GM12864 (cell line): ENCODE measurements at places on chromosomes 13 and 19.

DNA sequence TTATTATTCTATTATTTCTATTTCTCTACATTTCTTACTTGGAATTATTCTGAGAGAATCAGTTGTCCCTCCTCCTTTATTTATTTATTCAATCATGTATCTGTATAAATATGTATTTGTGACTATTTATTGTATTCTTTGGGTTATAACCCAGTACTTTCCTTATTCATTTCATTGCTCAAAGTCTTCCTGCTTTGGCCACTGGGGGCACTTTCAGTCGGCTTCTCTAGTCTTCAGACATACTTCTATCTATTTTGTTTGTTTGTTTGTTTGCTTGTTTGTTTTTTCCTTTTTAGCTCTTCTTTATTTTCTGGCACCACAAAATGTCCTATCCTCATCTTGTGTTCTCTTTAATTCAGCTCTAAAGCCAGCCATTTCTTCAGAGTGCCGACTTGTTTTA, 260.4 kb downstream of the NALCN start:
- DNase-seq, result no peak

- no peak for DNase-seq
Measured at GRCh38 chr13:101649488-101650126, 197.1 kb downstream of the ITGBL1 start.

DNA sequence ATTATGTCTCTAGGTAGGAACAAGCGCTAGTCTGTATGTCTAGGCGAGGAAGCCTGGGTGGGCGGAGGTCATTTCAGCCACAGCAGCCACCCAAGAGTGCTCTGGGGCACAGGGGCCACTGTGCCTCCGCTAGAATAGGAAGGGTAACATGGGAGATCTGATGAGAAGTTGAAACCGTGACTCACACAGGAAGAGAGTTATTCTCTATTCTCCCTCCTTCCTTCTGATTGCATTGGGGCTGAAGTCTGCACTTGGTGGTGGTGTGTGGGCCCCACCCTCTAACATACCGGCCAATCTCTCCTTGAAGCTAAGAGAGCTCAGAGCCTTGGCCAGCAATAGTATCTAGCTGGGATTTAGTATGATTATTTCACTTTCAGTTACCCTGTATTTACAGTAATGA, 20.3 kb upstream of the GGACT start:
- peak; percentile 47 for DNase-seq

DNA sequence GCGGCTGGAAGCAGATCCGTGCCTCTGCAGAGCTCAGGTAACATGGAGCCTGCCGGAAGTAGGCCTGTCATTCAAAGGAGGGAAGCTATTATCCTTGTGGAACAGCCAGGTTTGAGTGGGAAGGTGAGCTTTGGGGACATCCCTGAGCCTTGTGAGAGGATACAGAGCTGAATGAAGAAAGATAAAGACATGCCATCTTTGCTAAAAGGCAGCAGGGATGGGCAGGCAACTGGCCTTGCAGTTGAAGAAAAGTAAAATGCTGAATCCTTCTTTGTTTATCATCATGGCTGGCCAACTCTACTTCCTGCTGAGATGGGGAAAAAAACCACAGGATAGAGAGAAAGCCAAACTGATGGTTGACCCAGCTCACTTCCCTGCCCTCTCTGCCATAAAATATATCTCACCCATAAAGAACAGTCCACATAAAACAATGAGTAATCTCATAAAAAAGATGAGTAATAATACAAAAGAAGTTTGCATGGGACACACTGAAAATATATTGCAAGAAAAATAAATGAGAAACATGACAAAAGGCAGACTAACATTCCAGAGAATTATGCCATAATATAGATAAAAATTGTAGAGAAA, 226.3 kb downstream of the DLEU7 start:
- no peak for DNase-seq

- DNase-seq, result no peak
Measured at GRCh38 chr13:95275322-95276036, 25.8 kb downstream of the ABCC4 start.

GRCh38 chr19:41175801-41176777, 16.9 kb upstream of the CYP2S1 start:
- no peak for DNase-seq

DNA sequence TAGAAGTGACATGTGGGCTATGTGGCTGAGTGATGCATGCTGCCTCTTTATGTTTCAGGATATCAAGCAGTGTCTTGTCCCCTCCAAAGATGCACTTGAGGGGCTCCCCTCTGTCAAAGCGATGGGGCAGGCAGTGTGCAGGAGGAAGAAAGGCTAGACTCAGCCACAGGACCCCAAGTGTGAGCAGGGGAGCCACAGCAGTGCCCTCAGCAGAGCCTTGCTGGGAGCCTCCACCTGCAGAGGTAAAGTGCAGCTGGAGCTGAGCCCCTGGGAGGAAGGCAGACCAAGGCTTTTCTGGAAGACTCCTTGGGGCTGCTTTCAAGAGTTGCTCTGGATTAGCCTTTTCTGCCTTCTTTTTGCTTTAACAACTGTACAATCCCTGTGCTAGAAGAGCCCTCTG, 247.3 kb downstream of the DLEU7 start:
- DNase-seq, result no peak

DNA sequence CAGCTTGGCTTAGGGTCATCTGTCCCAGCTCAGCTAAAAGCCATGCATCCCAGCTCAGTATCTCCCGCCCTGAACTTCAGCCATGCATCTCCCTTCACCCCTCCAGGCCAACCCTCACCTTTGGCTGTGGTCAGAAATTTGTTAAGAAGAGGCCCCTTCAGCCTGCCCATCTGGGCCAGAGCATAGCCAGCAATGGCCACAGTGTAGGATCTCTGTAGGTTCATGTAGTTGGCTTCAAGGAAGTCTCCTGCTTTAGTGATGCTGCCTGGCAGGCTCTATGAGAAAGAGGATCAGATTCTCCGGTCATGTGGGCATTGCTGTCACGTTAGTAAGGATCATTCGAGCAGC, 16.6 kb upstream of the TNFSF14 start:
- DNase-seq, result no peak

GRCh38 chr13:41311406-41312175, 524 bp downstream of the NAA16 start:
- DNase-seq, result no peak

- DNase-seq, result no peak
Measured at GRCh38 chr13:31261241-31261640, 61.5 kb downstream of the B3GLCT start.

DNA sequence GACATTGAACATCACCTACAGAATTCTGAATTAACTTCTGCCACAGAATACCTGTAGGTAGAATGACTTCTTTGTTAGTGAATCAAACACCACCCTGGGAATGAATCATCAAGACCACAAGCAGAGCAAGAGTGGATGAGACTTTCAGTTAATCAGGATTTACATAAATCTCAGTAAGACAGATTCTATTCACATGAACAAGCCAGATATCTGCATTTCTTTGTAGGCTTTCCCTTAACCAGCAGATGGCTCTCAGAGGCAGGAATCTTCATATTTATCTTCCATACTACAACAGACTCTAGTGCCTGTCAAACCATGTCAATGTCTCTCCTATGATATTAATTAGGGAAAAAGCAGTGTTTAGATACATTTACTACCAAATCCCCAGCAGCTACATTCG, 412.1 kb downstream of the KLF12 start:
- DNase-seq, result peak; percentile 30

GRCh38 chr13:46361276-46361934, 25.6 kb downstream of the RUBCNL start:
- no peak for DNase-seq

DNA sequence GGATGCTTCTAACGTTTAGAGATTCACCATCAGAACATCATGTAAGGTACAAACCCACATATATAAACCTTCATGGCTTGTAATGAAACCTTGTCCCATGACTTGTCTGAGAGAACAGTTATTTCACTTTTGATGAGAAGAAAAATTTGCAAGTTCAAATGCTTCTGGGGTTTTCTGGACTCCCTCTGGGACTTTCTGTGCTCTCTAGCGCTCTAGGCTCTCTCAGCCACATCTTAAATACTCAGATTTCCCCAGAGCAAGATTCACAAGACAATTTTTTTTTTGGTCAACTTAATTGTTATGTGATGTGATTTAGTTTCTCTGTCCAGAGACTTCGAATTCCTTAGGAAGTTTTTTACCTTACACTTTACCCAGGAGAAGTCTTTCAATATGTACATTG, 282.8 kb upstream of the EDNRB start:
- peak; percentile 10 for DNase-seq

DNA sequence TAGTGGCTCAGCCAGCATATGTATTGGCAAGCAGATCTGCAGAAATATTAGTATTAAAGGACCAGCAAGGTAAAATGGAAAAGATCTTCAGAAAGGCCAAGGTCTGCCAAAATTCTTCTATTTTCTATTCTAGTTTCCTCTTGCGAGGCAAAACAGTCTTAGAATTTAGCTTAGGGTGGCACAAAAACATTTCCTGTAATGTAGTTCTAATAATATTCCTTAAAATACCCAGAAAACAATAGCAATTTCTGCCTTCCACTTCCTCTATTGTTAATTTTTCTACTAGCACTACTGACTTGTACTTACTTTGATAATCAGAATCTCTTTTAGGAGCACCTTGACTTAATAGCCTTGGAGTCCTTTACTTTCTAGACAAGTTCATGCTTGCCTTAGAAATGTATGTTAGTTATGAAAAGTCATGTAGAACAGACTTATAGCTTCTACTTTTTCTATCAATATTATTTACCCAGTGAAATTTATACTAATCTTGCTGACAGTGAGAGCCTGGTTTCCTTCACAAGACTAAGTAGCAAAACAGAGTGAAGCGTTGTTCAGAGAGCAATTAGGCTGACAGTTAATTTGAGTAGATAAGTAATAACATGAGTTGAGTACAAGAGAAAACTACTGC, 23.9 kb upstream of the LPAR6 start:
- DNase-seq, result no peak

GRCh38 chr19:10593820-10594637, 6.9 kb upstream of the AP1M2 start:
- DNase-seq, result no peak

- no peak for DNase-seq
Measured at GRCh38 chr13:76300688-76301087, 585.5 kb downstream of the KCTD12 start.

DNA sequence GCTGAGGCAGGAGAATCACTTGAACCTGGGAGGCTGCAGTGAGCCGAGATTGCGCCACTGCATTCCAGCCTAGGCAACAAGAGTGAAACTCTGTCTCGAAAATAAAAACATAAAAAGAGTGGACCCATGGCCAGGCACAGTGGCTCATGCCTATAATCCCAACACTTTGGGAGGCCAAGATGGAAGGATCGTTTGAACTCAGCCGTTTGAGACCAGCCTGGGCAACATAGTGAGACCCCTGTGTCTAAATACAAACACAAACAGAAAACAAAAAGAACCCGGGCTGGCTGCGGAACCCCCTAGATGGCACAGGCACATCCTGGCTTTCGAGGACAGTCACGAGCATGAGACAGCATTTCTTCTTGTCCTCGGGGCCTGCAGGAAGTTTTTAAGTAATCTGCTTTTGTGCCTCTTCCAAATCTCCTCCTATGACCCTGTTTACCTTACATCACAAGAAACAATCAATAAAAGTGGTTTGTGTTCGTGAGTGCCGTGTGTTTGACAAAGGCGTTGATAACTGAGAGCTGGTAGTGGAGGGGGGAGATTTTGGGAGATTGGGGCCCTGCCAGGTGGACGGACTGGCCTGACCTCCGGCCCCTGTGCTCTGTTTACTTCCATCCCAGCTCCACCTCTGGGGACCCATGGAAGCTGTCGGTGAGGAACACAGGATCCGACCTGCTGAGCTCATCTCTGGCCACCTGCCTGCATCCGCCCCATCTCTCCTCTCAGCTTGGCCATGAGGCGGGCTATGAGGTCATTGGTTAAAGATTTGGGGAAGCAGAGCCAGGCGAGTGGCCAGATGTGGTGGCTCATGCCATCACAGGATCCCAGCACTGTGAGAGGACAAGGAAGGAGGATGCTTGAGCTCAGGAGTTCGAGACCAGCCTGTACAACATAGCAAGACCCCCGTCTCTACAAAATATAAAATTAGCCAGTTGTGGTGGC, 5.9 kb upstream of the GDF15 start:
- no peak for DNase-seq

DNA sequence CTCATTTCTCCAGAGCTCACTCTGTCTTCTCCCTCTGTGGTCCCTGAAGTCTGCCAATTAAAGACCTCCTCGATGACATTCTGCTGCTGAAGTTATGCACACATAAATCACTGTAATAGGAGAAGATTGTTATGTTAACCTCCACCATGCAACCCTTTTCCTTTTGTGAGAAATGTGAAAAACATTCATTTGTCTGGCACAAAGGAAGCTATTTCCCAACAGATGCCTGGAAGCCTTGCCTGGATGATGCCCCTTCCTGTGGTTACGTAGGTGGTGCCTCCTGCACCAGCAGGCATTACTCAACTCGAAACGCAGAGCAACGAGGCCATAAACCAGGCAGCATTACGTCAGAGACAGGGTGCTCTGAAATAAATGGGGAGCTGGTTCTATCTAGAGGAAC, 327.4 kb upstream of the ZNF507 start:
- no peak for DNase-seq

- DNase-seq, result no peak
Measured at GRCh38 chr13:30421093-30422053, 920 bp upstream of the UBE2L5 start.

- DNase-seq, result no peak
Measured at GRCh38 chr13:45231305-45231704, 30.5 kb upstream of the KCTD4 start.

- no peak for DNase-seq
Measured at GRCh38 chr13:28548468-28548867, 53.5 kb upstream of the FLT1 start.

DNA sequence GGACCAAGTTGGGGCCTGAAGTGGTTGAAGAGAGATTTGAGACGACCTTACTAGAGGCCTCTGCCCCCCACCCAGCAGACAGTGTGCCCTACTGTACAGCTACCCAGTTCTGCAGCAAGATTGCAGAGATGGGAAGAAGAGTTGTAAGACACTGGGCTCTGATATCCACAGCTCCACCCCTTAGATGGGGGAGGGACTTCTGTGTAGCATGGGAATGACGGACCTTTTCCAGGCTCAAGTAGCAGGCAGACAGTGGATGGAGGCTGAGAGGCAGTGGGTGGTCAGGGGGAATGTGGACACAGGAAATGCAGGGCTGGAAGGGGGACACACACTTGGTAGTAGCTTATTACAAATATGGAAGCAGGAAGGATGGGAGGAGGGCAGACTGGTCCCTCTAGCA, 13.0 kb downstream of the LRFN3 start:
- no peak for DNase-seq

- no peak for DNase-seq
Measured at GRCh38 chr13:95456815-95457214, 95.7 kb upstream of the CLDN10 start.

DNA sequence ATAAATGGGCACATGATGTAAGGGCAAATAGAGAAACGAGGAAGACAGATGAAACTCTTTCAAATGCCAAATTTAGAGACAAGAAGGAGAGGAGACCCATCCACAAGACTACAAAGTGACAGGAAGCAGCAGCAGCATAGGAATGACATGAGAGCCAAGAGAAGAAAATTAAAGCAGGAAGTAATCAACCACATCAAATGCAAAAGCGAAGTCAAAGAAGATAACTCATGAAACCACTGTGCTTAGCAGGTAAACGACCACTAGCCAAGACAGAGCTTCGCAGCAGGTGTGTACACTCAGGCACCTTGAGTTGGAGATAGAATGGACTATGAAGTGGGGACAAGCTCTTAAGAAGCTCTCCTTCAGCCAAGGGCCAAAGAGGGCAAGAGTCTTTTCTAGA, 64.1 kb downstream of the KLF12 start:
- no peak for DNase-seq
